ENCODE measurements at places on chromosomes 1 and 21.

- peak; percentile 84 for DNase-seq
Observed at GRCh38 chr1:41241354-41241748, 755 bp downstream of the SCMH1 start.

GRCh38 chr1:83735526-83735925 is 263.4 kb downstream of the TTLL7 start:
- DNase-seq, result no peak

GRCh38 chr1:32042330-32042729 is 28.7 kb downstream of the KHDRBS1 start:
- no peak for DNase-seq

GRCh38 chr1:28966617-28967016 is 52.2 kb downstream of the EPB41 start:
- DNase-seq, result no peak

GRCh38 chr1:39434797-39435395 is 56.5 kb upstream of the BMP8A start:
- DNase-seq, result no peak

DNA sequence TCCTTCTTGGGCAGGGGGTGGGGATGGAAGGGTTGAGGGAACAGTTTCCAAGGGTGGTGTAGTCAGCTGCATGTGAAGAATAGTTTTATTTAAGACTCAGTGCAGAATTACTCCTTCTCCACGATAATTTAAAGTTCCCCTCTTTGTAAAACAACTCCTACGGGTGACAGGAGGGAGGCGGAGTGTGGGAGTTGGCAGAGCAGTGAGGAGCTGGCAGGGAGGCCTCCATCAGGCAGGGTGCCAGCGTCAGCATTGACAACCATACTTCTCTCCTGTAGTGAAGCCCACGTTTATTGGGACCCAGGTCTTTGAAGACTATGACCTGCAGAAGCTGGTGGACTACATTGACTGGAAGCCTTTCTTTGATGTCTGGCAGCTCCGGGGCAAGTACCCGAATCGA is 93.8 kb downstream of the MTR start:
- DNase-seq, result no peak

GRCh38 chr1:173581383-173582079 is 21.3 kb downstream of the SLC9C2 start:
- no peak for DNase-seq

GRCh38 chr1:119187416-119187815 is 47.0 kb upstream of the WARS2 start:
- DNase-seq, result no peak

DNA sequence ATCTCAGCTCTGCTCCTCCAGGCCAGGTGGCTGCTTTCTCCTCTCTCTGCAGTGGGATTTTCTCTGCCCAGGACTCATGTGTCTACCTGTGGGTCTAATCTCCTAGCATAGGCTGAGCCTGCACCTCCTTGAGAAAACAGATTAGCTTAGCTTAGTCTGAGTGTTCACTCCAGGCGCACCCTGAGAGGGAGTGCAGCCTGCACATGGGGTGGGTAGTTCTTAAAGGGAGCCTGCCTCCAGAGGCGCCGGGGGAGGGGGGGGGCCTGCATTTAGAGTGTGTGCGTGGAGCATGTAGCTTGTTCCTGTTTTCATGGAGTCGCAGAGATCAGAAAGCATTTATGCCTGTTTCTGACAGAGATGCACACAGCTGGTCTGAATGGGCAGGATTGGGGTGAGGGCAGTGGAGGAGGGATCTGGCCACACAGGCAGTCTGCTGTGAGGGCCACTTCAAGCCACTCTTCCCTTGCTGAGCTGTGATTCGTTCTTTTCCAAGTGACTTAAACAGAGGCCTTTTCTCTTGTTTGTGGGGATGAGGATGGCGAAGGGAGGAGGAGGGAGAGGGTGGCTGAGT is 45.2 kb downstream of the GALNT2 start:
- no peak for DNase-seq

DNA sequence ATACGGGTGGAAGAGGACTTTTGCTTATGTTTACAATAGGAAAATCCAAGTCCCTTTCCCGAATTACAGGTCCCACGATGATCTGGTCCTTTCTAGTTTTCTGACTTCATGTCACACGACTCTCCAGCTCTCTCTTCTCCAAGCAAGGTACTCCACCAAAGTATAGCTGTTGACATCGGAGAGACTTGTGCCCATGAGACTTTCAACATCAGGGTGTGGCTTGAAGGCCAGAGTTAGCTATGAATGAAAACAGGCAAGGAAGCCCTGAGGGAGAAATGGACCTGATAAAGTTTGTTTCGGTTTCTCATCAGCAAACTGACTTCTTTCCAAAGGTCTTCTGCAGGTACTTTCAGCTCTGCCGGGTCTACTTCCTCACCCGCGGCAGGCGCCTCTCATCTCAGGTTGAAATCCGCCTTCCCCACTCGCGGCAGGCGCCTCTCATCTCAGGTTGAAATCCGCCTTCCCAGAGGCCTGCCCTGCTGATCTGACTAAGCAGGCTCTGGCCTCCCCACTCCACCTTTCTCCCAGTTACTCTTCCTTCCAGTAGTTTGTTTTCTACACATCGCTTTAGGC is 2.1 kb upstream of the PER3 start:
- no peak for DNase-seq

DNA sequence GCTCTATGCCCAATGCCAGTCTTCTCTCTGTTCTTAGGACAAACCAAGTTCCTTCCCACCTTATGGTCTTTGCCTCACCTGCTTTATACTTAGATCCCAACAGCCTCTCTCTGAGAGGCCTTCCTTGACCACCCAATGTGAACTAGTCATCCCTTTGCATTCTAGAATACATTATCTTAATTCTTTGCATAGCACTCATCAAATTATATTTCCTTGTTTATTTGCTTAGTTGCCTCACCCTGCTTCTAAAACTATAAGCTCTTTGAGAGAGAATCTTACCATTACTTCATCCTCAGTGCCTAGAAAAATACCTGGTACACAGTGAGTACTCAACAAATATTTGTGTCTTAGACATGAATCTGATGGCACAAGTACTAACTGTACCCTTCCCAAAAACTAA is 8.0 kb downstream of the PIGP start:
- DNase-seq, result no peak
